Stimulated activated CD4-positive, alpha-beta T cell treated with anti-CD3 and anti-CD28 coated beads, Interleukin-1b, Interleukin-23, amount 100 ng/mL, for 1 hour (primary cell): ENCODE measurements at places on chromosomes 4 and X.

GRCh38 chr4:8258552-8259212 lies 10.9 kb upstream of the HTRA3 start:
- DNase-seq: no peak

GRCh38 chr4:170428929-170429328 lies 339.2 kb upstream of the AADAT start:
- DNase-seq: no peak

- no peak for DNase-seq
Observed at GRCh38 chrX:29043746-29044145, 456.5 kb downstream of the IL1RAPL1 start.

- DNase-seq: no peak
Observed at GRCh38 chr4:59243038-59243437, 1957.1 kb upstream of the ADGRL3 start.

GRCh38 chr4:56215141-56215783 lies 172.0 kb downstream of the AASDH start:
- no peak for DNase-seq

- no peak for DNase-seq
Observed at GRCh38 chrX:46366381-46367207, 178.6 kb downstream of the ZNF674 start.

- no peak for DNase-seq
Observed at GRCh38 chr4:80798082-80798481, 232.4 kb upstream of the BMP3 start.

- DNase-seq: no peak
Observed at GRCh38 chr4:74197080-74197479, 39.2 kb downstream of the MTHFD2L start.
